ENCODE measurements at places on chromosomes 3 and 15.

DNA sequence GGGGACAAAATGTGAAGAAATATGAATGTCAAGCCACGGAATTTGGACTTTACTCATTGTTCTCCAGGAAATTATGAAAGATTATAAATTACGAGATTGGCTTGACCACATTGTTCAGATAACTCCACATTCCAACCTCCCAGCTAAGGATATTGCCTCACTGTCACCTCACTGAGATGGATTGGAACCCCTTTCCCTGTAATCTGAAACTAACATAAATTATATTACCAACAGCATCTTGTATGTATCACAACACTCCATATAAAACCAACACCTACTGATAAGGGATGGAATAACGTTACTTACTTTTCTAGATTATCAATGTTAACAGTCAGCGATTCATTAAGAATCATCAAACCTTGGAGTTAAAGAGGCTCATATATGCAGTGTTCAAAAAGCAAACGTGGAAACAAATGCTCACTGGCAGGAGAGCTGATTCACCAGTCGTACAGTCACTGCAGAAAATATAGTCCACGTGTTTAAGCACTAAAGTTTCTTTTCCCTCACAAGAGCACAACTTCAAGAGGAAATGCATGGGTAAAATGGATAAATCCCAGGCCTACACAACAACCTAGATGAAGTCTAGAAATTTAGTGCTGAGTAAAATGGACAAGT is 451.5 kb downstream of the FGF12 start:
- DNase-seq, result no peak

- DNase-seq, result no peak
Measured at GRCh38 chr15:37979671-37980409, 45.4 kb downstream of the TMCO5A start.

- no peak for DNase-seq
Measured at GRCh38 chr3:81932681-81933080, 171.2 kb upstream of the GBE1 start.

DNA sequence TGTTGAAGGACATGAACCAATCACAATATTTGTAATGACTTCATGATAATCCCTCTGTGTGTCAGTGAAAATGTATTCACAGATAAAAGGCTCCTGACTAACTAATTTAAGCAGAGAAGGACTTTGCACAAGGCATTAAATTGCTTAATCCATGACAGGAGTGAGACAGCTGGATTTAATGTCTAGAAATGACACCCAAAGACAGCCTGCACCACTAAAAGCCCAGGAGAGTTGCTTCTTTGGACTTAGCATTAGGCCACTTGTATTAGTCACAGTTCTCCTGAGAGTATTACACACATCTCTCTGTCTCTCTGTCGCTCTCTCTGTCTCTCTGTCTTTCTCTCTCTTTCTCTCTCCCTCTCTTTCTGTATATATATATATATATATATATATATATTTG is 180.4 kb downstream of the GOLGA8K start:
- no peak for DNase-seq

- no peak for DNase-seq
Measured at GRCh38 chr3:183745300-183746098, 47.9 kb downstream of the YEATS2 start.

- DNase-seq, result no peak
Measured at GRCh38 chr15:89674526-89674925, 4.6 kb downstream of the PLIN1 start.

DNA sequence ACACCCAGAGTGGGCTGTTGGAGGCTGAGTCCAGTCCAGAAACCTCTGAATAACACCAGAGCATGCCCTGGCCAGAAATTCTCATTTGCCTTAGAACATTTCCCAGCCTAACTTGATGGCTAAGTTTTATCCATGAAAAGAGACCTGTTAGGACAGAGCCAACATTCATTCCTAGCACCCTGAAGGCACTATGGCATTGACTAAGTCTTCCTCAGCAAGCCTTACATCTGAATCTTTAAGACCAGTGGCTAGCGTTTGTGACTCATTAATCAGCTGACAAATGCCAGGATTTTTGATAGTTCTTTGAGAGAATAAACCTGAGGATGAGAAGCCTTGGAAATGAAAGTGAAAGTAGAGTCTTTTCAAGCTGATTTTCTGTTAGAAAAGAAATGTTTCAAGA is 1087.1 kb upstream of the ALCAM start:
- DNase-seq, result no peak

GRCh38 chr15:72604794-72605193 is 49.7 kb upstream of the GOLGA6B start:
- DNase-seq, result no peak
